ENCODE measurements at places on chromosomes 7 and 10.

GRCh38 chr10:126478546-126478945, 90.3 kb upstream of the ADAM12 start:
- DNase-seq: no peak

DNA sequence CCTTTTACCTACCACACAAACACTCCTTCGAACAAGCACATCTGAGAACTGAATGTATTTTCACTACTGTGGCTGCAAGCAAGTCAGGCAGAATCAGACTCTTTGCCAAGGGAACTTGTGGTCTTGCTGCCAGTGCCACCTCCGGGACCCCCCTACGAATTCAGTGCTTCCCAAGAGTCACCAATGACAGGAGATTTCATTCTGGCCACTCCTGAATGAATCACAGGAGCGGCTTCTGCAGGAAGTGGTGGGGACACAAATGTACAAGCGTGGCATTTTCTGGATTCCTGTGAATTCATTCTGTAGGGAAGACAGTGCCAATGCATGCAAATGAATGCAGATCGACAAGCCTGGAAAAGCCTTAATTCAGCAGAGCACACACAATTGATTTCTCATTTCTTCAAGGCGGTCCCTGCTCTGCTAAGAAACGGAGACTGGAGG, 161.2 kb downstream of the CAMK1D start:
- no peak for DNase-seq

GRCh38 chr10:92079003-92079402, 155.4 kb downstream of the BTAF1 start:
- no peak for DNase-seq

DNA sequence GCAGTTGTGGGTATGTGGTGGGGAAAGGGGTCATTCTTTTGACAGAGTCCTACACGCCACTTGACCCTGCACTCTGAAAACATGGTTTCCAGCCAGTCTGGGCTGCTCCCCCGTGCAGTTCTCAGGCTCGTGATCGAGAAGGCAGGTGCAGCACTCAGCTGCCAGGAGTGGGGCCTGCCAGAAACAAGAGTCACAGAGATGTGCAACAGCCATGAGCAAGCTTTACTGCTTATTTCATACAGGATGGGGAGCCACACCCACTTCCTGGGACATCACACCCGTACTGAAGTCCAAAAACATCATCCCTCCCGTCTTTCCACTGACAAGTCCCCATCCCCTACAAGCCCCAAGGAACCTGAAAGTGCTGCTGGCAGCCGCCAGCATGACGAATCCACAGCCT, 9.3 kb downstream of the ATG9B start:
- DNase-seq: no peak

- DNase-seq: no peak
Measured at GRCh38 chr7:123917878-123918277, 7.2 kb upstream of the SPAM1 start.

- DNase-seq: no peak
Measured at GRCh38 chr10:35765066-35765527, 123.0 kb upstream of the FZD8 start.

DNA sequence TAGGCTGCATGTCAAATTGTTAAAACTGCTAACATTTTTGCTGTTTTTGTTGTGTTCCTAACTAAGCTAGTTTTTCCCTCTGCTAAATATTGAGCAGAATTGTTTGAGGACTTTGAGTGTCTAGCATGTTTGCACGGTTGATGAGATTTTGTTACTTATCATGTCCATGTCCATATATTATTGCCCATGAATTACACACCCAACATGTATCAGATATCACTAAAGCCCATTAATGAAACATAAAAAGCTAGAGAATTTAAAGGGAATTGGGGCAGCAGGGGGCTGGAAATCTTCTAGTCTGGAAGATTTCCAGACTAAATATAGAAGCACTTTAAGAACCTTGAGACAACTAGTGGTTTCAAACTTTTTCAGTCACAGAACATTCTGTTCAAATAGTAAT, 197.7 kb downstream of the SNX10 start:
- DNase-seq: no peak

GRCh38 chr7:41280491-41280890, 422.4 kb downstream of the INHBA start:
- DNase-seq: no peak

- no peak for DNase-seq
Measured at GRCh38 chr10:132271458-132272230, 36.1 kb downstream of the STK32C start.

DNA sequence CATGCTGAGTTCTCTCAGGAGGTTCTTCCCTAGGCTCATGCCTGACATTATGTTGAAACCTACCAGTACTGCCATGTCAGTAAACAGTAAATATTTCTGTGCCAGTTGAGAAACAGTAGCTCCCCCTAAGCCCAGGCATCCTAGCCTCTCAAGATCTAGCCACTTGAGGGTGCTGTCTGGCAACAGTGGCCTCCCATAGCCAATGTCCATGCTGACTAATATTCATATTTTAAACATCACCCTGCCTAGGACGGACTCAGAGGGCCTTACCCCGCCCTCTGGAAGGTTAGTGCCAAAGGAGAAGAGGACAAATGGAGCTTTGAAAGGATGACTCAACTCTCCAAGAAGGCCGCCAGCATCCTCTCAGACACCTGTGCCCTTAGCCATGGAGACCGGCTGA, 7.7 kb downstream of the ACSM6 start:
- no peak for DNase-seq

DNA sequence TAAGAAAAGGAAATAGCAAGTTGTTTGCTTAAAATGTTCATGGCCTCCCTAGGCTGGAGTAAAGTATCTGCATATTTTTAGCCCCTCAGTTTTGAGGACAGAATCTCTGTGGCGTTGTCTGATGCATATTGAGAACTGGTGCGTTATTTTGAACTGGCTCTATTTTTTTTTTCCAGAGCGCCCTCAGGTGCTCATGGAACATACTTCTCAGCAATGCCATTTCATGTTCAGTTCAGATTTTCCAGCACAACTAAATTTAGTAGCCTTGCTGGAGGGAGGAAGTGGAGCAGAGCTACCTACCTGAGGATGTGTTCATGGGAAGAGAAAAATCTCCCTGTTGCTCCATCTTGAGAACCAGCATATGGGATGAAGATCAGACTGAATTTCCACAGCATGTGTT, 870.5 kb downstream of the LRMDA start:
- DNase-seq: no peak

GRCh38 chr7:54874804-54875203, 115.8 kb upstream of the SEC61G start:
- no peak for DNase-seq

DNA sequence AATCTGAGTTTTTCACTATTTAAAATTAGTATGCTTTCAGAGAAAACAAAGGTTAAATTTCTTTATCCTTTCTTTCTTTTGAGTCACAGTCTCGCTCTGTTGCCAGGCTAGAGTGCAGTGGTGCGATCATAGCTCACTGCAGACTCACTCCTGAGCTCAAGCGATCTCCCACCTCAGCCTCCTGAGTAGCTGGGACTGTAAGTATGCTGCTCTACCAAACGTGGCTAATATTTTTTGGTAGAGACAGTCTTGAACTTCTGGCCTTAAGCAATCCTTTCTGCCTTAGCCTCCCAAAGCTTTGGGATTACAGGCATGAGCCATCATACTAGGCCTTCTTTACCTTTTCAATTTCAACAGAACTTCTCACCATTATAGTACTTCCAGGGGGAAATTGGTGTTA, 113.7 kb downstream of the TRIM24 start:
- DNase-seq: no peak

- DNase-seq: no peak
Measured at GRCh38 chr10:101588879-101589278, 758 bp downstream of the DPCD start.

DNA sequence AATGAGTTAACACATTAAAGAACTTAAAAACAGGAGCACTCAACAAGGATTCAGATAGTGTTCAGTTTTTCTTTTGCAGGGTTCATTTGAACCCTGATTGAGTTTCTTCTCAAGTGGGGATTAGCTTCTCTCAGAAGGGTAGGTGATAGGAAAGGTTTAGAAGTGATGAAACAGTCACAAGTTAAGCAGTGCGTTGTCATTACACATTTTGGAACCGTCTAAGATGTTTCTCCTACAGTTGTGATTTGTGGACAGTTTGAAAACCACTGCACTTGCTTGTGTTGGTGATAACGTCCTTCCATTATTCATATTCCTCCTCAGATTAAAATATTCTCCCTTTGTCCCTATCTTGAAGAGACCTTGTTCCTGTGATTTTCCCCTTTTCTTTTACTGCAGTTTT, 2.7 kb downstream of the STMP1 start:
- no peak for DNase-seq
